Keratinocyte (primary cell): ENCODE measurements at places on chromosomes 1 and 21. TPM values are rescaled to one million over a fixed set of nuclear protein-coding genes. Genes with fewer than 3 reads are reported as not detected.

GRCh38 chr1:114155706-114156105, 2.0 kb upstream of the SYT6 start:
- H3K27ac ChIP-seq, result no peak overlapping the region
- H3K4me3 ChIP-seq, result no peak overlapping the region
- H3K27me3 ChIP-seq, result peaks cover 69% of the 10 kb centered on the region
- H3K36me3 ChIP-seq, result no peaks in the 10 kb centered on the region
- peaks cover 5% of the 10 kb centered on the region for H3K4me1 ChIP-seq

DNA sequence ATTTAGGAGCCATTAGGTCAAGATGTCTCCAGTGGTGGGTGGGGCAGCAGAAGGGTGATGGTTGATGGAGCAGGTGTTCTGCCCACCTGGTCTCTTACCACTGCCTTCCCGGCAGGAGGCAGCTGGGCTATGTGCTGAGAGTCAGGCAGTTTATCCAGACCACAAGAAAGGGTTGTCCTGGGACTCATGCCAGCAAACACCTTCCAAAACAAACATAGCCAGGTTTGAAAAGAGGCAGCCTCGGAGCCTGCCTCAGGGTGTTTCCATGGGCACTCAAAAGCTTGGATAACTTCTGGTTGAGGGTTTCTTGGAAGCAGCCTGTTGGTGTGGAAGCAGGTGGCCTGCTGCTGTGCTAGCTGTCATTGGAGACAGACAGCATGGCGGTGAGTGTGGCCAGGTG, 187.2 kb downstream of the PCP4 start:
- DNase-seq, result no peak
- H3K27ac ChIP-seq, result no peak overlapping the region
- no peak overlapping the region for H3K4me3 ChIP-seq
- H3K36me3 ChIP-seq, result no peaks in the 10 kb centered on the region

DNA sequence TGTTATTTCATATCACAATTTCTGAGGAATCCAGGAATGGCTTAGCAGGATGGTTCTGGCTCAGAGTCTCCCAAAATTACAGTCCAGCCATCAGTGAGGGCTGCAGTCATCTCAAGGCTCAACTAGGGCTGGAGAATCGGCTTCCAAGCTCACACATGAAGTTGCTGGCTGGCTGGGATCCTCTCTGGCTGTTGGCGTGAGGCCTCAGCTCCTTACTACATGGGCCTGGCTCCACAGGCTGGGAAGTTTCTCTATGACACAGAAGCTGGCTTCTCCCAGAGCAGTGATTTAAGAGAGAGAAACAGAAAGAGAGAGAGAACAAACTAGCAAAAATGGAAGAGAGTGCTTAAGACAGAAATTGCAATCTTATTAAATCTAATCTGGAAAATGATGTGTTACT, 38.8 kb upstream of the RGS8 start:
- H3K36me3 ChIP-seq, result no peaks in the 10 kb centered on the region
- H3K4me1 ChIP-seq, result no peaks in the 10 kb centered on the region
- no peaks in the 10 kb centered on the region for H3K27me3 ChIP-seq
- DNase-seq, result no peak

DNA sequence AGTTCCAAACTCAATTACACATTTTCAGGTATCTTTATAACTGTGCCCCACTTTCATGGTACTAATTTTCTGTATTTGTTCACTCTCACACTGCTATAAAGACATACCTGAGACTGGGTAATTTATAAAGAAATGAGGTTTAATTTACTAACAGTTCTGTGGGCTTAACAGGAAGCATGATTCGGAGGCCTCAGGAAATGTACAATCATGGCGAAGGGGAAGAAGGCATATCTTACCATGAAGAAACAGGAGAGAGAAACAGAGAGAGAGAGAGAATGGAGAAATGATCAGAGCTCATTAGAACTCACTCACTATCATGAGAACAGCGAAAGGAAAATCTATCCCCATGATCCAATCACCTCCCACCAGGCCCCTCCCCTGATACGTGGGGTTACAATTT, 874.1 kb upstream of the B3GALT2 start:
- H3K27ac ChIP-seq, result no peak overlapping the region
- H3K4me1 ChIP-seq, result peaks cover 5% of the 10 kb centered on the region
- no peaks in the 10 kb centered on the region for H3K27me3 ChIP-seq

GRCh38 chr1:100851726-100852125, 42.9 kb downstream of the EXTL2 start:
- H3K4me1 ChIP-seq, result no peaks in the 10 kb centered on the region
- no peaks in the 10 kb centered on the region for H3K36me3 ChIP-seq
- H3K27ac ChIP-seq, result no peak overlapping the region
- no peaks in the 10 kb centered on the region for H3K27me3 ChIP-seq

CELA2B gene
- polyA plus RNA-seq, result not detected in 3 replicates

DVL1 gene
- polyA plus RNA-seq, result 28.1 to 68.6 TPM (median 31.6 TPM) in 3 replicates

HSD3B2 gene
- polyA plus RNA-seq, result not detected in 3 replicates

DISC1 gene
- 0.28 to 0.47 TPM (median 0.42 TPM) in 3 replicates for polyA plus RNA-seq
